Astrocyte of the hippocampus (primary cell): ENCODE measurements at places on chromosomes 12 and 14.

- DNase-seq: peak; percentile 34
Observed at GRCh38 chr12:42859612-42860011, 270.1 kb upstream of the PRICKLE1 start.

DNA sequence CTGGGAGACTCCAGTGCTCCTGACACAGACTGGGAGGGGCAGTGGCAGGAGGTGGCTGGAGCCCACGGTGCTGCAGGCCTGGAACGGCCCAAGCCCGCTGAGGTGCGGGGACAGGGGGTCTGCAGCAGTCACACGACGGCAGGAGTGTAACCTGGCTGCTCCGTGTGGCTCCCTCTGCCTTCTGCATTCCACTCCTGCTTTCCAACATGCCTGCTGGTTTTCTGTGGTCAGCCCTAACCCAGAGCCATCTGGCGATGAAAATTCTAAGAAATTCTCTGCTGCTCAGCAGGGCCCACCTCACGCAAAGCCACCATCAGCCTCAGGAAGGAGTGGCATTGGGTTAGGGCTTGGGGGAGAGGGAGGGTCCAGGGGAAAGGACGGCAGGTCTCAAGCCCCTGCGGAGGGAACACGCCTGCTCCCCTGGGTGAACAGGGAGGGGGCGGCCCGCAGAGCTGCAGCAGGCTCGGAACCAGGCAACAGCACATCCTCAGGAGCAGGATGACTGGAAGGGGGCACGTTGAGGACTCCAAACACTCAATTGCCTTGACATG lies 5.0 kb upstream of the FBRSL1 start:
- peak; percentile 52 for DNase-seq

- DNase-seq: no peak
Observed at GRCh38 chr12:58034712-58035111, 93.3 kb downstream of the ATP23 start.

GRCh38 chr12:133202493-133203343 lies 21.4 kb downstream of the ZNF268 start:
- DNase-seq: no peak

DNA sequence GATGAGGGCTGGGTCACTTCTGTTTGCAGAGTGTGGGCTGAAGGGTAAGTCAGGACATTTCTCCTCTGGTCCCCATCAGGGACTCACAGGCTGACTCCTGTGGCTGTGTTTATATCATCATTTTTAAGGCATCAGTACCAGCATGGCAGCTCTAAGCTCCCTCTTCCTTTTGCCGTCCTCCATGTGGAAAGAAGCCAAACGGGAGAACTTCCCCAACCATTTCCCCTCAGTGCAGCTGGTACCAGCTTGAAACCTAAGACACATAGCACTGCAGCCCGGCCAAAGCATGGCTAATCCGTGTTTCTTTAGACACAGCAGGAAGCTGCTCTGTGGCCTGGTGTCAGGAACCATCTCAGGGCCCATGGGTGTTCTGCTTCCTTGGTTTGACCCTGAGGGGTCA lies 31.9 kb upstream of the ATP2A2 start:
- DNase-seq: no peak

GRCh38 chr12:39573971-39574370 lies 45.6 kb downstream of the ABCD2 start:
- DNase-seq: no peak

DNA sequence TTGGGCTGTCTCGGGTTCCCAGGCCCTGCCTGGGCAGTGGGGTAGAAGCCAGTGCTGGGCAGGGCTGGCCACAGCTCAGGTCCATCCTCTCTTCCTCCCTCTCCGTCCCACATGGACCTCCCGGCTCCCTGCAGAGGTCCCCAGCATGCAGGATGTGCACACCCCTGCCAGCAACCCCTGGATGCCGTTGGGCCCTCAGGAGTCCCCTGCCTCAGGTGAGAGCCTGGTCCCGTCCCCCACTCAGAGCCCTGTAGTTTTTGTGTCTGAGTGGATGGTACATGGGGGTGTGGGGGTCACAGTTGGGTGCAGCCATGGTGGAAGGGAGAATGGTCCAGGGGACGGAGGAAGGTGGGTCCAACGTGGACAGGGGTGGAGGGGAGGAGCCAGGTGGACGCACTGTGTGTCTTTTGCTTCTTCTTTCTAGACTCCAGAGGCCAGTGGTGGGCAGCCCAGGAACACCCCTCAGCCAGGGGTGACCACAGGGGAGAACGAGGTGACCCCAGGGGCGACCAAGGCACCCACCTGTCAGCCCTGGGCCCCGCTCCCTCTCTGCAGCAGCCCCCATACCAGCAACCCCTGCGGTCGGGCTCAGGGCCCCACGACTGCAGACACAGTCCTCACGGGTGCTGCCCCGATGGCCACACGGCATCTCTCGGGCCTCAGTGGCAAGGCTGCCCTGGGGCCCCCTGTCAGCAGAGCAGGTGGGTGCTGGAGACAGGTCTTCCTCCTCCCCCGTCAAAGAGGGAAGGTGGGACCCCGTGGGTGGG lies 21.7 kb downstream of the PAPLN start:
- DNase-seq: no peak

- DNase-seq: no peak
Observed at GRCh38 chr12:107803092-107803491, 28.6 kb downstream of the ASCL4 start.

DNA sequence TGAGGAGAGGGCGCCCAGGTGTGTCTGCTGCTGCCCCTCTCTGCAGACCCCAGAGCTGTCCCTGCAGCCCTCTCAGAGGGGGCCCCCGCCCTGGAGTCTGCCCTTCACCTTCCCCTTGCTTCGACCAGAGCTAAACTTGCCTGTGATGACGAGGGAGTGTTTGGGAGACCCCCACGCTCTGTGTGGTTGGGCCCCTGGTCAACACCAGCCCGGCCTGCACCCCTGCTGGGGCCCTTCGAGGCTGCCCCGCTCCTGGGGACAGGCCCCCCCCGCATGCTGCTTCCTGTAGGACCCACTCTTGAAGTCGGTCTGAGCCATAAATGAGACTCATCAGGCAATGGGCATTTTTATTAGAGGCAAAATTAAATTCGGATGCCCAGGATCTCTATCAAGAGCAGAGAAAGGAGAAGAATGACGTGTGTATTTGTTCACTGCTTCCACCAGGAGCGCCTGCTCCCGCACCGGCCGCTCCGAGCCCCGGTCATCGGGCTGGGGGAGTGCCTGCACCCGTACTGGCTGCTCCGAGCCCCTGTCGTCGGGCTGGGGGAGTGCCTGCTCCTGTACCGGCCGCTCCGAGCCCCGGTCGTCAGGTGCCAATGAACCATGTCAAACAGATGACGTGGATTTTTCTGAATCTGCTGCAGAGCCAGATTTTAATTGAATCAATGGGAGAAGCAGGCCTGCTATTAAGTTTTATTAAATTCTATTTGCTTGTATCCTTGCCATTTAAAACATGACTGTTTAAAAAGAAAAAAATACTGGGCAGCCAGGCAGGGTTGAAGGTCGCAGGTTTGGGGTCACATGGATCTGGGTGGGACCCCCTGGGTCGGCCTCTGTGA lies 47.7 kb downstream of the NOC4L start:
- DNase-seq: no peak

- peak; percentile 49 for DNase-seq
Observed at GRCh38 chr12:49253033-49253623, 11.8 kb upstream of the TUBA1C start.

DNA sequence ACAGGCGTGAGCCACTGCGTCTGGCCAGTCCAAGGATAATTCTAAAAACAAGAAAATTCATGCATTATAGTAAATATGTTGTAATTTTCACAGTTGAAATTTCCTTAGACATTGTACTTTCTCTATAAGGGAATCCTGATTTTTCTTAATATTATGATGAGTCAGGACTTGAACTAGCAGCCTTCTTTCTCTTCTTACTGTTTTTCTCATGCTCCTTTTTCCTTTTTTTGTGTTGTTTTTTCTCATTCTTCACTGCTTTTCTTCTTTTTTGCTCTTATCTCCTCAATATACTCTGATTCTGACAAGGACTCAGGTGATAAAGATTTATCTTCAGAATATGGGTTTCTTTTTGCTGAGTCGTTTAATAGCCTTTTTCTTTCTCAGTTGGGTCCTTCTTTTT lies 117.7 kb downstream of the LMNTD1 start:
- DNase-seq: no peak

- DNase-seq: no peak
Observed at GRCh38 chr12:47570151-47570550, 135.7 kb downstream of the RPAP3 start.

GRCh38 chr12:2246358-2246757 lies 193.6 kb downstream of the CACNA1C start:
- no peak for DNase-seq

GRCh38 chr14:49019467-49020115 lies 566.6 kb downstream of the RPS29 start:
- peak; percentile 29 for DNase-seq

DNA sequence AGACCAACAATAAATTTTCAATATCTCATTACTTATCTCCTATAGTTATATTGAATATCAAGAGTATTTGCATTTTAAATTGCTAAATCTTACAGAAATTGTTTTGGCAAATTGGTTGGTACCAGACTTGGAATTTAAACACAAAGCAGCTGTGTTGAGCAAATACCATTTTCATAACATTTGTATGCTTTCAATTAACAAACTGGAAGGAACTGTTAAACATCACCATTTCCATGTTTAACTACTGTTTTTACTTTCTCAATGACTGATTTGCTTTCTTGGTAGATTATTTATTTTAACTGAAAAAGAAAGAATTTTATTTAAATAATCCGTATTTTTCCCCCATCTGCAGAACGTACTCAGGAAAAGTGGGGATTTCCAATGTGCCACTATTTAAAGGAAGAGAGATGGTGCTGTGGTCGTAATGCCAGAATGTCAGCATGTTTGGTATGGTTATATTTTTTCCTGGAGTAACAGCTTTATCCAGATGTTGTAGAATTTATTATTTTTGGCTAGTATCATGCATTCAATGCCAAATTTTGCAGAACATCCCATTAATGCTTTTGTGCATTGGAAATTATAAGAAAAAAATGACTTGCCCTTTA lies 72.3 kb downstream of the METTL25 start:
- no peak for DNase-seq
